ENCODE measurements at places on chromosomes 7 and 10.

DNA sequence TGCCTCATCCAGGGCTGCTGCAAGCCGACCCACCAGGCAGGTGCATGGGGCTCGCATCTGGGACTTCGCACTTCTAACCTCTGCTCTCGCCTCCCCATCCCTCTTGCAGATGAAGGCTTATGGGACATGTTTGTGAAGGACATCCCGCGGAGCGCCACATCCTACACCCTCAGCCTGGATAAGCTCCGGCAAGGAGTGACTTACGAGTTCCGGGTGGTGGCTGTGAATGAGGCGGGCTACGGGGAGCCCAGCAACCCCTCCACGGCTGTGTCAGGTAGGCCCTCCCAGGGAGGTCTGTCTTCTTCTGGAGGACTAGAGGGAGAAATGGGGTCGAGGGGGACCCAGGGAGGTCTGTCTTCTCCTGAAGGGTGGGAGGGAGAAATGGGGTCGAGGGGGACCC lies 448.9 kb upstream of the FOXK1 start:
- DNase-seq = no peak

DNA sequence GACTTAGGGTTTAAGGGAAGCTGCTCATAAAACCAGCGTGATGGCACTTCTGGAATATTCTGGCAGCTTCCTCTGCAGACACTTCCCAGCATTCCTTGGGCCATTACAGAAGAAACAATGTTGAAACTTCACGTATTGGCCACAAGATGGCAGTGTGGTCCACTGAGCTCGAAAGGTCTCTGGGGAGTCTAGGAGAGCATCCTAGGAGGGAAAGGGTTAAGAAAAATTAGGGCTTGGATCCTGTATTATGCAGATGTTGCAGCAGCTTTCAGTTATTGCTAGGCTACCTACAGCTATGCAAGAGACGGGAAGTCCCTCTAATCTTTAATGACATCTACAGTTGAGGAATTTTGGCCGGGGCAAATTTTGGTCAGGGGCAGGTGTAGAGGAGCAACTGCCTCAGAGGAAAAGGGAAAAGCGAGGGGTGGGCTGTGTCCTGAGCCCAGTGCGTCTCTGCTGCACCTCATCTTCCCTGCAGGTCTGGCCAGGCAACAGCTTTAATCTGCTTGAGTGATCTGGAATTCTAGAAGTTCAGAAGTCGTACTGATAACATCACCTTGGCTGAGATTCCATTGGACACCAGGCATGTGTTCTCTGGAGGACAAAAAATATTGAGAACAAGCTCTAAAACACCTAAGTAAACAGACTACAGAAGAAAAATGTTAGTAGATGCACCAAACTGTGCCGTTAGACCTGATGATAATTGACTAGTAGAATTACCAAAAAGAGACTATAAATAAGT lies 220.8 kb upstream of the PRSS58 start:
- no peak for DNase-seq

GRCh38 chr10:112526906-112527305 lies 79.9 kb downstream of the VTI1A start:
- DNase-seq = no peak

- no peak for DNase-seq
These were observed 235.4 kb downstream of the RPS24 start for GRCh38 chr10:78269060-78269459.

DNA sequence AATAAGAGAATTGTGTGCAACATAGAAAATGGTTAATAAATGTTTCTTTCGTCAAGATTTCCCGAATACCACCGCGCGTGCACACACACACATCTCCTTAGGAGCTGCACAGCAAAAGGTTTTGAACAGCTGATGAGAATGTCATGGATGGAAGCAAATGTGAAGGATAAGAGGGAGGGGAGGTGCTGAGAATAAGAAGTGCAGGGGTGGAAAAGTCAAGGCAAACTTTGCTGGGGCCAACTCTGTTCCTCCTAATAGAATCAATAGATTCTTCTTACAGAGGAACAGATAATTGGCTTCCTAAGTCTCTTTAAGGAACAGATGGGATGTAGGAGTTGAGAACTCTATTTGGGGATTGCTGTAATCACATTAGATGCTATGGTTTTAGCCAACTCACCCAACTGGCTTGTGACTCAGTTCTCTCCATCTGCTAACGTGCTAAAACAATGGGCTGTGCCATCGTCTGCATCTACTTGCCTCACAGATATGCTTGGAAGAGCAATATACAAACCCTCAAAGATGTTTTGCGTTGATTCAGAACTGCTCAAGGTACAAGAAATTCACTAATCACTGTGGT lies 408.2 kb upstream of the CELF2 start:
- no peak for DNase-seq

- no peak for DNase-seq
These were observed 9.8 kb upstream of the CYP2C18 start for GRCh38 chr10:94673614-94674321.

DNA sequence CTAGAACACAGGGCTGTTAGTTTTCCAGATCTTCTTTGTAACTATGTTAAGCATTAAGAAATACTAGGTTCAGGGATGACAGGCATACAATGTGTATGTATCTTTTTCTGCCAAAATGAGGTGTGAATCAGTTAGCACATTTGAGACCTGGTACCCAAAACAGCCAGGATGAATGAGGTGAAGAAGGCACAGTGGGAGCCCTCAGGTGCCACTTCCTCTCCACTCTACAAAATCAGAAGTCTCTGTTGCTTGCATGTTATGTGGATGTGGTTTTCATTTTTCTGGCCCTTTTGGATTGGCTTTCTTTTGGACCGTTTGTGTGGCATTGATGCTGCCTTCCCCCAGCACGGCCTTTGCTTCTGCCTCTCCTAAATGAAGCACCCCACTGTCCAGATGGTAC lies 15.4 kb upstream of the TBXAS1 start:
- no peak for DNase-seq

DNA sequence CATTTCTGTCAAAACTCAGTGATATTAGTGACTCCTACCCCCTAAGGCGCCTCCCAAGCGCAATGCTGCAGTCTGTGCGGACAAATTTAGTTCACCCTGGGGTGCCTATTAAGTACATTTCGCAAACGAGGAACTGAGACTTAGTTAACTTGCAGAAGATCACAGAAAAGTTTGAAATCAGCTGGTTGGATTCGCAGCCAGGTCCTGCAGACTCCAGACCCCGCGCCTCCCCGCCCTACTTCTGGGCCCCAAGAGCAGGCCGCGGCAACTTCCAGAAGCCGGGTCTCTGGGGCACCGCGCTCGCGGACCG lies 588 bp downstream of the CYREN start:
- no peak for DNase-seq

- DNase-seq = no peak
These were observed 124.2 kb downstream of the ARHGAP22 start for GRCh38 chr10:48480397-48481374.

DNA sequence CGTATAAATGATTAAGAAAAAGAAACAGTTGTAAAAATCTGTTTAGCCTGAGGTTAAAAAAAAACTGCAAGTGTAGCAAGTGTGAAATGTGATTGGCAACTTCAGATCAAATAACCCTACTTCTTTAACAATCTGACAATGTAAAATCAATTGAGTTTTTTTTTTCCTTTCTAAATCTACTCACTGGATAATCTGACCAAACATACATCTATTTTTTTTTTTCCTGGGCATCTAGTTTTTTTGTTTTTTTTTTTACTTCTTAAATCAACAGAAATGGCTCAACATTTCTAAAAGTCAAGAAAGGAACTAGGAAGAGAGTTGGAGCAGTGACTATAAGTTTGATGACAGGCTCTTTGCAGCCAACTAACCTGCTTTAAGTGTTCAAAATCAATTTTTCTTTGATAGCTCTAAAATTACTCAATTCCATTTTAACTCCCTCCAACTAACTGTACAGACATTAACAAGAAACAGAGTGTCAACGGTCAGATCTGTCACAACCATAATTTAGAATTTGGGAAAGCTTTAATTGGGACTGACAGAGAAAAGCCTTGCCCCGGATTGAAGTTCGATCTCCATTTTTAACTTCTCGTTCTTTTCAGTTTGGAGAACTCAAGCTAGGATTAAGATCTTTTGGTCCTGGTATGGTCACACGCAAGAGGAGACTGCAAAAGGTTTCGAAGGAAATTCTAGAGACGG lies 1.2 kb downstream of the ARL3 start:
- DNase-seq = no peak

- DNase-seq = no peak
These were observed 105.5 kb upstream of the TBX20 start for GRCh38 chr7:35359423-35359822.

- DNase-seq = no peak
These were observed 290 bp downstream of the MALRD1 start for GRCh38 chr10:19048891-19049290.

DNA sequence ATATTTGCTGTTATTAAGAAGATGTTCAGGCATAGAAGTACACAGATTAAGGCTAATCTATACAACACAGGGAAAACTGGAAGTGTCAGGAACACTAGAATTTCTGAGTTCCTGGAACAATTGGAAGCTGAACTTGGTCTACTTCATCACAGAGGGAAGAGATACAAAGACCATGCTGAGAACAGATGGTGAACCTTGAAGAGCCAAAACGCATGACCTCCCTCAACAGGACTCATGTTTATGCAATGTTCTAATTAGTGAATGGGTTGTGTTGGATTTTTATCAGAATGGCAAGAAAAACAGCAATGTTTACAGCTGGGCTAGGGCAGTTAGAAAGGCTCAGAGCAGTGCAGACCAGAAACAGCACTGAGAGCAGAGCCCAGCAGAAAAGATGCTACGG lies 94.9 kb downstream of the SFMBT2 start:
- DNase-seq = no peak

DNA sequence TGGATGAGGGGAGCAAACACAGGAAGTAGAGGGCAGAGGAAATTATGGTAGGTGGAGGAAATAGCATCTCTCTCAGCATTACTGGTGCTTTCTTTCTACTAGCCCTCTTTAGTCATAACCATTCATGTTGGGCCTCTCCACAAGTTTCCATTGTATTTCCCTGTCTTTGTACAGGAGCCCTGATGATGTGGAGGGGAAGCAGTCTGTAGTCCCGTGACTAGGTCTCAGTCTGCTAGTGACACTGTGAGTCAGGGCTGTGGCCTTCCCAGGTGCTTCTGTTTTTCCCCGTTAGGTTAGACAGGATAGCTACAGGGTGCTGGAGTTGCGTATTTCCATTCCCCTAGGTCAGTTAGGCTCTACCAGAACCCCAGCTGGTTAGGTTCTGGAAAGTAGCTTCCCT lies 82.9 kb upstream of the NAMPT start:
- no peak for DNase-seq

DNA sequence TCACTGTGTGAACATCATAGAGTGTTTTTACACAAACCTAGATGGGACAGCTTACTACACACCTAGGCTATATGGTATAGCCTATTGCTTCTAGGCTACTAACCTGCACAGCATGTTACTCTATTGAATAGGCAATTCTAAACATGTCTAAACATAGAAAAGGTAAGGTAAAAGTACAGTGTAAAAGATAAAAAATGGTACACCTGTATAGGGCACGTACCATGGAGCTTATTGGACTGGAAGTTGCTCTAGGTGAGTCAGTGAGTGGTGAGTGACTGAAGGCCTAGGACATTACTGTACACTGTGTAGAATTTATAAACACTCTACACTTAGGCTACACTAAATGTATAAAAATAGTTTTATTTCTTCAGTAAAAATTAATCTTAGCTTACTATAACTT lies 182.0 kb upstream of the THSD7A start:
- DNase-seq = no peak

DNA sequence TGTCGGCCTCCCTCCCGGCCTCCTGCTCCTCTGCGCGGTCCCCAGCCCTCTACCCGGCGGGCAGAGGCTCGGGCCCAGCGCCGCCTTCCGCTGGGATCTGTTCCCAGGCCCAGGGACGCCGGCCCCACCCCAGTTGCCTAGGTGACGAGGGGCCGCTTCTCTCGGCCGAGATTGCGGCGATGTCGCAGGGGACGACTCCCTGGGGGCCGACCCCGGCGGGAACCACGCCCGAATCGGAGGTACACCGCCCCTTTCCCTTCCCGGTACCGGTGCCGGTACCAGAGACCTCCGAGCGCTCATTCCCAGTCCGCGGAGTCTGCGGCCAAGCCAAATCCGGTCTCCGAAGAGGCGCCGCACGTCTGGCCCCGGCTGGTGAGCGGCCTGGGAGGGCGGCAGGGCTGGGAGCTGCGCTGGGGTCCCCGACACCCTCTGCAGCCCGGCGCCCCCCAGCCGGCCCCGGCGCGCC lies at the start of gene CABCOCO1:
Gene CABCOCO1, plus strand, starts transcription at position 136 of the 466 bp plus-strand sequence. Its CDS starts 44 bp downstream, at position 180.
- DNase-seq = no peak

DNA sequence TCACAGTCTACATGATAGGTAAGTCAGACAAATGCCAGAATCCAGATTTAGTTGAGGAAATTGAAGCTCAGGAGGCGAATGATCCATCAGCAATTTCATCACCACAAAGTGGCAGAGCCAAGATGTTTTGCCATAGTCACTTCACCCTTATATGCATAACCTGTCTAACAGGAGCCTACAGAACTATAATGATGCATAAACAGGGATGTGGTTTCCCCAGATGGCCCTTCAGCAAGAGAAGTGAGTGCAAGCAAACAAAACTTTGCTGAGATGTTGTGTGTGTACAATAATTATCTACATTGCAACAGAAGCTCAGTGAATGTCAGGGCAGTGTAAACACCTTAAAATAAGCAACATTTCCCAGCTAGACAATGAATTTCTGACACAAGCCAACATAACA lies 28.6 kb downstream of the PON3 start:
- DNase-seq = no peak

DNA sequence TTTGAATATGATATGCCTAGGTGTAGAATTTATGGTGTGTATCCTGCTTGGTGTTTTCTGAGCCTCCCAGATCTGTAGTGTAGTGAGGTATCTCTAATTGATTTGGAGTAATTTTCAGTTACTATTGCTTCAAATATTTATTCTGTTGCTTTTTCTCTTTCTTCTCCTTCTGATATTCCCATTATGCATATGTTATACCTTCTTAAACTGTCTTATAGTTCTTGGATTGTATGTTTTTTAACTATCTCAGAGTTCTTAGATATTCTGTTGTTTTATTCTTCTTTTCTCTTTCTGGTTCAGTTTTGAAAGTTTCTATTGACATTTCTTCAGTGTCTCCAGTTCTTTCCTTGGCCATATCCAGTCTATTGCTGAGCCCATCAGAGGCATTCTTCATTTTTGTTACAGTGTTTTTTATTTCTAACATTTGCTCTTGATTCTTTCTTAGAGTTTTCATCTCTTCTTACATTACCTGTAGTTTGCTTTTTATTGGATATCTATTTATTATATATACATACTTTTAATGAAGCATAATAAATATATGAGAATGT lies 205.4 kb upstream of the LRGUK start:
- no peak for DNase-seq

- DNase-seq = no peak
These were observed 20.0 kb downstream of the LAMB1 start for GRCh38 chr7:107982918-107983389.

GRCh38 chr7:143383642-143383957 lies 2.5 kb downstream of the ZYX start:
- DNase-seq = no peak
